ELF-1 (cell line): ENCODE measurements at places on chromosomes 16 and 17.

- peak; percentile 79 for DNase-seq
Observed at GRCh38 chr16:68744744-68745280, 7.7 kb downstream of the CDH1 start.

DNA sequence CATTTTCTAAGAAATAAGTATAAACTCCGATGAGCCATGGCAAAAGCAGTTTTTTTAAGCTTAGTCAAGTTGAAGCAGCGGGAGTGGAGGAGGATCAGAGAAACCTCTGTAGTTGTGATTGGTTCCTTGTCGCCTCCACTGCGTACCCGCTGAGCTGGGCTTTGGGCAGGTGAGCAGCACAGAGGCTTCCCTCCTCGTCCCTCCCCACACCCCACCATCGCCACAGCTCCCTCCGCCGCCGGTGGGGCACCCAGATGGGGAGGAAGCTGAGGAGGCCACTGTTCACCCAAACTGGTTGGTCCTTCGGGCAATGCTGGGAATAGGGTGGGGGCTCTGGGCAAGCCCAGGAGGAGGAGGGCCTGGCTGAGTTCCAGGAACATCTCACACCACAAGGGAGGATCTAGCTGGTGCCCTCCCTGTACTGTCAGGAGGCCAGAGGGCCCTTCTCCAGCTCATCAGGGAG lies 5.2 kb upstream of the MRPL38 start:
- DNase-seq: no peak

DNA sequence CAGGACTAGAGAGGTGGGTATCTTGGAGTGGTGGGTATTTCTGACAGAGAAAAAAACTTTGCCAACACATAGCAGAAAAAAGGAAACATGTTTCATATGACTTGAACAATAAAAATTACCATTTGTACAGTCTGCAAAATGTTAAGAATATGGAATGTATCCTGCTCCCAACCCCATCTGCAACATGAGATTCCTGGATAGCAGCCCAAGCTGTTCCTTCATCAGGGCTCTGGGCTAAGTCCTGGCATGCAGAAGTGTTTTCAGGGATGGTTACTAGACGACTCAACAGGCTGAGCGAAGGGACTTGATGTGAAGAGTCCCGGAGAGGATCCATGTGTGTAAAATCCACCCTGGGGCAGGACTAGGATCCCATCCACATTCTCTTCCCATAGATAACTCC lies 121.0 kb upstream of the IRX3 start:
- no peak for DNase-seq

- DNase-seq: no peak
Observed at GRCh38 chr16:23667355-23667659, 11.4 kb upstream of the PLK1 start.

DNA sequence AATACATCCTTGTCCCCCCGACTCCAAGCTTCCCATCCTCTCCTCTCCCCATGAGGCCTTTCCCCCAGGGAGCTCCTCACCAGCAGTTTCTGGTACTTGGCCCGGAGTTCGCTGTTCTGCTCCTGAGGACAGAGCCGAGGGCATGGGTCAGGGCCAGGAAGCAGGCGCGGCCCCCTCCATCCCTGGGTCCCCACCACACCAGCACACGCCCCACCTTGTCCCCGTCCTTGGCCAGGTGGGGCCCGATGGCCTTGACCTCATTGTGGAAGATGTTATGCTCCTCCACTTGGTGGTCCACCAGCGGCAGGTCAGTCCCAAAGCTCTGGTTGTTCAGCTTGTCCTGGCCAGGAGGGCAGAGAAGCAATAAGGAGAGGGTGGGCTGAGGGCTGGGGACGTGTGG lies 36.2 kb downstream of the PPL start:
- DNase-seq: no peak

DNA sequence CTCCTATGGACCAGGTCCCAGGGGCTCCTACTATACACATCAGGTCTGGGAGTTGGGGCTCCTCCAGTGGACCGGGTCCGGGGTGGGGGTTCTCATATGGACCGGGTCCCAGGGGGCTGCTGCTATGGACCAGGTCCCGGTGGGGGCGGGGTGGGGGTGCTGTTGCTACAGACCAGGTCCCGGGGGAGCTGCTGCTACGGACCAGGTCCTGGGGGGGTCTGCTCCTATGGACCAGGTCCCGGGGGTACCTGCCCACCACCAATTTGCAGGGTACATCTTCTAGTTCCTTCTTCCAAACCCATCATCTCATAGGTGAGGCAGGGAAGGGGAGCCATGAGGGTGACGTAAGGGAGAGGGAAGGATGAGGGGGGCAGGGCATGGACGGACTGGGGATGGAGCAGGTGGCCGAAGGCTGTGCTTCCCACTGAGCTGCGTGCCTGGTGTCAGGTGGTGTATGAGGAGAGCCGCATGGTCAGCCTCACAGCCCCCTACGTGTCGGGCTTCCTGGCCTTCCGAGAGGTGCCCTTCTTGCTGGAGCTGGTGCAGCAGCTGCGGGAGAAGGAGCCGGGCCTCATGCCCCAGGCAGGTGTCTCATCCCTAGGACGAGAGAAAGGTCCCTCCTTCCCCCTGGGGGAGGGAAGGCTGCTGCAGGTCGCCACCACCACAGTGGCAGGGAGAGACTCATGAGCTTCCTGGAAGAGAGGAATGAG lies 6.6 kb downstream of the ENDOV start:
- no peak for DNase-seq

DNA sequence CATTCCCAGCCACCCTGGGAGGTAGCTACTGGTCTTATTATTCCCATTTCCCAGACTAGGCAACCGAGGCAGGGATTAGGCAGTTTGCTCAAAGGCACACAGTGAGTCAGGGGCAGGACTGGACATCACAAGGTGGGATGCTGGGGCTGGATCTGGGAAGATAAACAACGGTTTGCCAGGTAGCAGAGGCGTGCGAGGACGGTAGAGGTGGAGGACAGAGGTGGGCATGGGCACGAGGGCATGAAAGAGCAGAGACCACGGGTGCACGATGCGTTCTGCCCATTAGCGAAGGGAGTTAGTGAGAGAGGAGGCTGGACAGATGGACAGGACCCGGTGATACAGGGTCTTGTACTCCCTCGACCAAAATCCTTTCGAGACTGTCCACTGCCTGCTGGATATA lies 148.0 kb downstream of the SDK2 start:
- DNase-seq: no peak

DNA sequence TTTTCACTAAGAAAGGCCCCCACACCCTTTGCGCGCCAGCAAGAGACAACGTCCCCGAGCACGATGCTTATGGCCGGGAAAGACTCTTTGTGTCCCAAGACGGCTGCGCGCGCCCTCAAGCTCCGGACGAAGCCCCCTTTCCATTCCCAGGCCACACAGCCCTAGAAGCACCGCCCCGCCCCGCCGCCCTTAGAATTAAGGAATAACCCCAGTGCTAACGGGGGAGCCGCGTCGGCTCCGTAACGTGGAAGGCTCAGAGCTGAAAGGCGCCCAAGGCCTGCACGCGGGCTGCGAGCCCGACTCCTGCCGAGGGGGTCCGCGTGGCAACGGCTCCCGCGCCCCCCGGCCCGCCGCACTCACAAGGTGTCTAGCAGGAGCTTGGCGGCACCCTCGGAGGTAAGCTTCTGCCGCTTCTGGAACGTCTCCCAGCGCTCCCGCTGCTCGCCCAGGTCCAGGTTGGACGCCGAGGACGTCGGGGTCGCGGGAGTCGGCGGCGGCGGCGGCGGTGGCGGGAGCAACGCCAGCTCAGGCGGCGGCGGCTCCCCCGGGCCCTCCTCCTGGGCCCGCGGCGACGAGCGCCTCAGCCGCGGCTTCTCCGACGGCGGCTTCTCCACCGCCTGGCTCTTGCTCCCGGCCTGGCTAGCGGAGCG lies 477 bp downstream of the CENPV start:
- peak; percentile 73 for DNase-seq

DNA sequence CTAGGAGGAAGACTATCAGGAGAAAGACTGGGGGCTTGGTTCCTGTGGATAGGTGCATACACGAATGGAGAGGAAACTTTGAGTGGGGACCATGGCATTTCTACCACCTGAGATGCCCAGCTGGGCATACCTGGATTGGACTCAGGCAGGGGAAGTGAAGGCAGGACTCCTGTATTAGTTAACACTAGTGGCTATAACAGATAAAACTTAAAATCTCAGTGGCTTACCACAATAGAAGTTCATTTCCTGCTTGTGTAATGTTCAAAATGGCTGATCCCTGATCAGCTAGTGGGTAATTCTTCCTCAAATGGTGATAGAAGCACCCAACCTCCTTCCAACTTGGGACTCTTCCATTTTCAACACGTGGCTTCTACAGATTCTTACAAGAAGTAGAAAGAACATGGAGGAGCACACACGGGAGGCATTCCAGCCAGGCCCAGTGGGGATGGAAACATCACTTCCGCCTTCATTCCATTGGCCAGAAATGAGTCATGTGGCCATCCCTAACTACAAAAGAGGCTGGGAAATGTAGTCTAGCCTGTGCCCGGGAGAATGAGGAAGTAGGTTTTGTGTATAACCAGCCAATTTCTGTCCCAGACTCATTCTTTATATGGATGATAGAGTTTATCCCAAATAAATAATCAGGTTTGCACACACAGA lies 112.1 kb downstream of the UTP18 start:
- DNase-seq: peak; percentile 84

DNA sequence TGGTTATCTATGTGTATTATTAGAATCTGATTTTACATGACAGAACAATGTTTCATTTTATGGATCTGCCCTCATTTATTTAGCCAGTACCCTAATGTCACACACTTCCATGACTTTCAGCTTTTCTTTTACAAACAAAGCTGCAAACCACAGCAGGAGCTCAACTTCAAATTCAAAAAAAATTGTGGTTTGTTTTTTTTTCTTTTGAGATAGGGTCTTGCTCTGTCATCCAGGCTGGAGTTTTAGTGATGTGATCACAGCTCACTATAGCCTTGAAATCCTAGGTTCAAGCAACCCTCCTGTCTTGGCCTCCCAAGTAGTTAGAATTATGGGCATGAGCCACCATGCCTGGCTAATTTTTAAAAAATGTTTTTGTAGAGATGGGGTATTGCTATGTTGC lies 8.2 kb upstream of the MPRIP start:
- no peak for DNase-seq

- DNase-seq: peak; percentile 52
Observed at GRCh38 chr16:48105456-48105855, 50.3 kb downstream of the ABCC12 start.

DNA sequence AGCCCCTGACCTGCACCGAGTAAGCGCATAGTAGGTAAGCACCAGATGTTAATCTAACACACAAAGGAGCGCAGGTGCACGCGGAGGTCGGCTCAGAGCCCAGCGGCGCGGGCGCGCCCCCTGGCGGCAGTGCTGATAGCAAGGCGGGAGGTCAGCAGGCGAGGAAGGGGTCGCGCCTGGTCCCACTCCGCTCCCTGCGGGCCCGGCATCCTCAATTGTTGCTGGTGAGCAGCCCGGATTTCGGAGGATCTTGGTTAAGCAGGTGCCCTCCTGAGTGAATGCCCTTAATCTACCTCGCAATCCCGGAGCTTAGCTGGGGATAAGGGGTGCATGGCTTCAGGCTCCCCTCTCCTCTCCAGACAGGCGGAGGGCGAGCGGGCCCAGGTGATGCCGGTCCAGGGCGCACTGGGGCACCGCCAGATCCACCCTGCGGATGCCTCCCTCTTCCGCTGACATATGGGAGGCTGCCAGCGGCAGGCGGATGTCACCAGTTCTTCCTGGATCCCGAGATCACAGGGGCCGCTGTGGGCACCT lies 4.0 kb upstream of the WNT3 start:
- peak; percentile 84 for DNase-seq

GRCh38 chr17:31702041-31702440 lies 157.0 kb downstream of the COPRS start:
- no peak for DNase-seq

DNA sequence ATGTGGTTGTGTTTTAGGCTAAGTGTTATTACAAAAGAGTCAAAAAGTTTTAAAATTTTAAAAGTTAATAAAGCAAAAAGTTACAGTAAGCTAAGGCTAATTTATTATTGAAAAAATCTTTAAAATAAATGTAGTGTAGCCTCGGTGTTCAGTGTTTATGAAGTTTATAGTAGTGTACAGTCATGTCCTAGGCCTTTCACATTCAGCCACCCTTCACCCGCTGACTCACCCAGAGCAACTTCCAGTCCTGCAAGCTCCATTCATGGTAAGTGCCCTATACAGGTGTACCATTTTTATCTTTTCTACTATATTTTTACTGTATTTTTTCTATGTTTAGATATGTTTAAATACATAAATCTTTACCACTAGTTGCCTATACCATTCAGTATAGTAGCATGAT lies 98.5 kb upstream of the RPRML start:
- DNase-seq: no peak

DNA sequence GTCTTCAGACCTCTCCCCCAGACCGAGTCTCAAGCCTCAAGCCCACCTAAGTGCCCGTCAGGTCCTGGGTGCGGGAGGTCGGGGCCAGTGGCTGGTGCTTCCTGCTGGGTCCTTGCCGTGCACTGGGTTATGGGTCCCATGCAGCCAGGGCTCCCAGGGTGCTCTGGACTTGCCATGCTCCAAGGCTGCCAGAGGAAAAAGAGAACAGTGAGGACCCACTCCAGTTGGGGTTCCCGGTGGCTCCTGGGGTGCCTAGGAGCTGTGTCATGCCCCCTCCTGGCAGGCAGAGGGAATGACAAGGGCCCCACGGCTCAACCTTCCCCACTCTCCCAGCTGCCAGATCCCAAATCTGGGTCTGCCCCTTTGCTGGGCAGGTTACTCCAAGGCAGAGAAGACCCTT lies 3.8 kb downstream of the SNX20 start:
- no peak for DNase-seq

- no peak for DNase-seq
Observed at GRCh38 chr16:22425036-22425801, 50.8 kb upstream of the CDR2 start.

- DNase-seq: peak; percentile 18
Observed at GRCh38 chr16:31874366-31875111, 932 bp downstream of the ZNF267 start.

DNA sequence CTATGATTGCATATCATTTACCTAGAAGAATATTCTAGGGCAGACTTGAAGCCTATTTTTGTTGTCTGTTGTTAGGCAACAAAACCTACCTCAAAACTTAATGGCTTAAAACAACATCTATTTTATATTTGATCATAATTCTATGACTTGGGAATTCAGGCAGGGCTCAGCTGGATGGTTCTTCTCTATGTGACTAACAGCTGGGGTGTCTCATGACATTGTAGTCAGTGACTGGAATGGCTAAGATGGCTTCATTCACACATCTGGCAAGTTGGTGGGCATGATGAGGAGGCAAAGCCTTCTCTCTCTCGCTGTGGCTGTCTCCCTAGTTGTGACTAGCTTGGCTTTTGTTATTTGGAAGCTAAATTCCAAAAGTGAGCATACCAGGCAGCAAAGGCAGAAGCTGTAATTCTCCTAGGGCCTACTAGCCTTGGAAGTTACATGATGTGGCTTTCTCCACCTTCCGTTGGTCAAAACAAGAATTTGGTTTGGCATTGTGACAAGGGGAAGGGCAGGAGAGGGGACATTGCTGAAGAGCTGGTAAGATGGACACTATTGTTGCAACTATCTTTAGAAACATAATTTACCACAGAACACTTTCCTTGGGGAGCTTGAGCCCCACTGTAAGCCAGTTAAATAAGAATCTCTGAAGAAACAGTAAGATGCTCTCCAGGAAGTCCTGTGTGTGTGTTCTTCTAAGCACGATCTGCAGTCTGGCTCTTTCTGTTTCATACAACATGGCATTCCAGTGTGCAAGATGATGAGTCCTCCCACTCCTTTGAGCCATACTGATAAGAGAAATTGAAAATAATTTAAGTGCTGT lies 39.4 kb downstream of the ZNRF1 start:
- DNase-seq: no peak

GRCh38 chr16:546909-547770 lies 13.1 kb upstream of the PRR35 start:
- DNase-seq: peak; percentile 92

- DNase-seq: peak; percentile 53
Observed at GRCh38 chr17:49775546-49776260, 11.8 kb upstream of the FAM117A start.

GRCh38 chr16:56777001-56777400 lies 47.1 kb downstream of the NUP93 start:
- no peak for DNase-seq
